T1000 (cell line): ENCODE measurements at places on chromosomes 13 and 19.
A peak's percentile ranks its signal among the peaks of the same experiment; 100 is the strongest.

DNA sequence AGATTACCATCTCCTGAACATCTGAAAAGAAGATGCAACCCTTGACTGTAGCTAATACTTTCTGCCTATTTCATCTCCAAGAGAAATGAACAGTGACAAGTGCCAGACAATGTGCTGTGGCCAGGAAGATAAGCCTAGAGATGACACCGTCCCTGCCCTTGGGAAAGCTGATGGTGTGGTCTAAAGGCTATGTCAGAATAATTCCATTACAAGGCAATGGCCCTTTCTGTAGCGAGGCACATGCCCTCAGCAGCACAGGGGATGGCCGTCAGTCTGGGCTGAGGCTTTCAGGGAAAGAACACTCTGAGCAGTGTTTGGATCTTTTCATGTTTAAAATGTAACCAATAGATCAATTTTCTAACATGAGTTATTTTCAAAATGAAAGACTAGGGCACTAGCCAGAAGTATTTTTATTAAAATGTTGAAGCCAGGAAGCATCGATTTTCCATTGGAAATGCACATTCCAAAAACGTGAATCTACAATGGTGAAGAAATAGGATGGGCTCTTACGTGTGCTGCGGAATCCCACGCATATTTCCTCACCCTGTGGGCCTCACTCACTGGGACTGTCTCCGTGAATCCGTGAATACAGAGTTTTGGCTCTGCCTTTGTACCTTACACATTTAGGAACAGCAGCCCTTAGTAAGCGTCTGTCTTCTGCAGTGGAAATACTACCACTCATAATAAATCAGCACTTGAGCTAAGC, 22.0 kb downstream of the COL4A1 start:
- no peak for DNase-seq

- no peak for DNase-seq
These were observed 14.8 kb upstream of the ATP8B3 start for GRCh38 chr19:1826557-1827521.

GRCh38 chr13:41512441-41512840, 55.1 kb downstream of the RGCC start:
- no peak for DNase-seq

- peak; percentile 47 for DNase-seq
These were observed at the start of gene ZNF415 for GRCh38 chr19:53132141-53132991. ZNF415 (minus strand) TSS chr19:53132910; CDS start chr19:53122676, 10,234 bp downstream.

- DNase-seq, result peak; percentile 67
These were observed 36.4 kb upstream of the NANOS3 start for GRCh38 chr19:13840305-13841085.

DNA sequence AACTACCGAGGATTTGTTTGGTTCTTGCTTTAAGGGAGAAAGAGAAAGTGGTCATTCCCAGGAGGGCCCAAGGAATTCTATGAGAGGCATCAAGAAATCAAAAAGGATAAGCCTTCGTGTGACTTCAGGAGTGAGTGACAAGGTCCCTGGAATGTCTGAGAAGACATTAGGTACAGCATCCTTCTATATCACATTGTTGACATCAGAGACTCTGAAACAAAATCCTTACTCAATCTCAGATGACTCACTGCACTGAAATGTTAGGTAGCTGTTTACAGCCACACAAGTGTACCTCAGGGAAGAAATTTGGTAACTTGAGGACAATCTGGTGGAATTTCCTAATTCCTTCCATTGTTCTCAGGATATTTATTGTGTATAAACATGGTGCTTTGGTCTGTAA, 7.9 kb upstream of the LGALS14 start:
- DNase-seq, result no peak

DNA sequence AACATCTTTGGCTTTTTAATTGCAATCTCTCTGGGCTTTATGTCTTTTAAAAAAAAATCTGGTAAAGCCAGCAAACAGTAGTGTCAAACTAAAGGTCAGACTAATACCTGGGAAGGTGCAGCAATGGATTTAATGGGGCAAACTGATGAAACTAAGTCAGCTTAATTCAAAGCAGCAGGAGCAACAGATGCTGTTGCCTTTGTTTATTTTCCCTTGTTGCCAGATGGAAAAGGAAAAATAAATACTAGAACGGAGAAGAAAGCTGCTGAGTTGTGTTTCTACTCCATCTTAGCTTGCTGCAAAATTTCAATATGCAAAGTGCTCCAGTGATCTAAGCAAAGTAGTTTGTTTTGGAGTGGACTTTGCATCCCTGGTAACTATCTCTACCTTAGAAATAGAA, 1097.8 kb downstream of the PCDH17 start:
- DNase-seq, result no peak

DNA sequence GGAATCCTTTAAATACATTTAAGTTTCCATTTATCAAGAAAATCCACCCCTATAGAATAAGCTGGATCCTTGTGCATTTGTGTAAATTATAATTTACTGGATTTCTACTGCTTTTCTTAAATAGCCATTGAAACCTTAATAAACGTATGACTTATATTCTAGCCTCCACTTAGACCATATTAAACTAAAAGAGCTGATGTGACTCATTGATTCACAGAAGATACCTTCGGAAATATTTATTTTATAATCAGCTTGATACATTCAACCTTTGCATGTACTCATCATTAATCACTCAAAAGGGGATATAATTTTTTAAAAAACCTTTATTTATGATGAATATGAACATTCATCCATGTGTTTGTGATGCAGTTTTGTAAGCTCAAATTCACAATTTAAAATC, 136.3 kb downstream of the SPRY2 start:
- DNase-seq, result no peak

- DNase-seq, result no peak
These were observed 63.3 kb downstream of the POU4F1 start for GRCh38 chr13:78540058-78540457.

DNA sequence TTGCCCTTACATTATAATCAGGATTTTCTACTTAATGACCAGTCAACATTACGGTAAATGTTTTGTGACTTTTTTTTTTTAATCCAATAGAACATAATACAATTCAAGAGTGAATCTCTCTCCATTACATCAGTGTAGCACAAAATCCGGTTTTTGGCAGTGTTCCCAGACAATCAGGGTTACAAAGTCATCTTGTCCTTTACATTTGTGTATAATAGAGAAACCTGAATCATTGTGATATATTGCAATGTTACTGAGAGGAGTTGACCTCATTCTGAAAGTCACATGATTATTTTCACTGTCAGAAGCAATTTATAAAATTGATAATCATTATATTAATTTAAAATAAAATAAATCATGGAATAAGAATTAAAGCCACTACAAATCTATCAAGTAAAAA, 1346.0 kb upstream of the SPRY2 start:
- DNase-seq, result no peak

DNA sequence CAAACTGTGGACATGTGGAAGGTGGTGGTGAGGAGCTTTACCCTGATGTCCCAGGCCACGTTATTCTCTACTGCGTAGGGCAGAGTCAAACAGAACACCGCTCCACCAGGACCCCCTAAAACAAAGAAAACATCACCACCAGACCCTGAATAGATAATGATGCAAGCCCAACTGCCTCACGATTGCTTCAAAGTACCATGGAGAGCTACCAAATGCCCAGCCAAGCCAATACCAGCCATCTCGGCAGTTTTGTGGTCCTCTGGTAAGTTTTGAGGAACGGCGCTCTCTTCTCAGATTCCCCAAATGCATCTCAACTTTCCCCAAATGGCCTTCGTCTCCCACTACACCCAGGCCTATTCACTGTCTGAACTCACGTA, 5.6 kb downstream of the RANBP3 start:
- no peak for DNase-seq
